ENCODE measurements at places on chromosomes 1 and 21.

DNA sequence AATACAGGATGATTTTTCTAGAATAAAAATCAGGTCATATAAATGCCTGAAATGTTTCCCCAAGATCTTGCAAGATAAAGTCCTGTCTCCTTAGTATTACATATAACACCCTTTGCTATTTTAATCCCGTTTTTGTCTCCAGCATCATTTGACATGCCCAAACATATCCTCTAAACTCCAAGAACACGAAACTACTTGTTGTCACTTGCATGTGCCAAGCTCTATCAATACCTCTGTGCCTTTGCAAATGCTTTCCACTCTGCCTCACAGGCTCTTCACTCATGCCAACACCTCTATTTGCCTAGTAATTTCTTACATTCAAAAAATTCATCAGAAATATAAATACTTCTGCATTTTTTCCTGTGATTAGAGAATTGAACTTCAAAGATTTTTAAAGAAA is 37.9 kb downstream of the LRRIQ3 start:
- DNase-seq: no peak

DNA sequence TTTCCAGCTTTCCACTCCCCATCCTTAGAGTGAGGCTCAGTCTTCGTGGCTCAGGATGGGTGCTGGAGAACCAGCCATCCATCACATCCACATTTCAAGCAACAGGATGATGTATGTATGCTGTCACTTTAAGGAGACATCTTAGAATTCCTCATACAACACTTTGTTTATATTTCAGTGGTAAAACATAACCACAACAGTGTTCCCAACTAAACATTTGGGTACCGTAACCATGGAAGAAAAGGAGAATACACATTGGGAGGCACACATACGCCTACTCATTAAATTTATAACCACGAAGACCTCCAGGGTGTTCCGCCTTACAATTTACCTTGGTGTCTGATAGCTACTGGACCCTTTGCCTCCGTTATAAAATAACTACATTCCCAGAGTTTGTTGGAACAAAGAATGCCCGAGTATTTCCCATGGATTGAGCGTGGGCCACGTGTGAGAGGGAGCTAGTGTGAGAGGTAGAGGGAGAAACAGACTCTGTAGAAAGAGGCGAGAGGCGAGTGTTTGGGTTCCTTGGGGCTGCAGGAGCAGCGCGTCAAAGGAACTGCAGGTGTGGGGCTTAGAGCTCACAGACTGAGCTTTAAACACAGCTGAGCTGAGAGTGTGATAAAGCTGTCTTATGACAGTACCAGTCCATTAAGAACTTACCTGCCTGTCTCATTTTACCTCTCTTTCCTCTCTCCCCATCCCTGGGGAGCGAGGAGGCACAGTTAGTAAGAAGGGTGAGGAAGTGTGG is 111.5 kb upstream of the USP24 start:
- no peak for DNase-seq

DNA sequence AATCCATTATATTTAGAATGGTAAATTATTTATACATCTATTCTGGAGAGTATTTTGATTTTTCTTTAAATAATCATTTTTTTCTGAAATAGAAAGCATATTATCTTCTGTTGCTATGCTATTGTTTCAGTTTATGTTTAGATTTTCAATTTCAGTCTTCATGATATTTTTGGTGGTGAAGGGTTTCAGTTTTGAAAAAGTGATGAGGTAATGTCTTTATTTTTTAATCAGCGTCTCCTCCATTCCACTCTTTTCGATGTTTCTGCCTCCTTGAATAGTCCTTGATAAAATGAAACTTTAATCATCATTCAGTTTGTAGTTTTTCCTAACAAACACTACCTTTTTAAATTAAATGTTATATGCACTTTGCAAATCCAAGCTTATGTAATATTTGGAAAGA is 428.6 kb downstream of the PTPRC start:
- DNase-seq: no peak

- no peak for DNase-seq
These were observed 138.3 kb downstream of the APP start for GRCh38 chr21:26032263-26032662.

DNA sequence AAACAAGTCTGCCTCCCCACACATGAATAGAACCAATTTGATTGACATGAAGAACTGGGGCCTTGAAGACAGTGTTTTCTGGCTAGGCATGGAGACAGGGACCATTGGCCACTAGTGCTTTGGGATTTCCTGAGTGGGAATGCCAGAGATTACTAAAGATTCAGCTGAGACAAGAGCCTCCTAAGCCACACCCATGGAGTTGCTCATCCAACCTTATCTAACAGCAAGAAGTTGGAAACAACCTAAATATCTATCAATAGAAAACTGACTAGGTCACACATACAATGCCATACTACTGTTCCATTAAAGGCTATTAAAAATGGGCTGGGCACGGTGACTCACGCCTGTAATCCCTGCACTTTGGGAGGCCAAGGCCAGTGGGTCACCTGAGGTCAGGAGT is 184.1 kb downstream of the ZBTB18 start:
- no peak for DNase-seq

DNA sequence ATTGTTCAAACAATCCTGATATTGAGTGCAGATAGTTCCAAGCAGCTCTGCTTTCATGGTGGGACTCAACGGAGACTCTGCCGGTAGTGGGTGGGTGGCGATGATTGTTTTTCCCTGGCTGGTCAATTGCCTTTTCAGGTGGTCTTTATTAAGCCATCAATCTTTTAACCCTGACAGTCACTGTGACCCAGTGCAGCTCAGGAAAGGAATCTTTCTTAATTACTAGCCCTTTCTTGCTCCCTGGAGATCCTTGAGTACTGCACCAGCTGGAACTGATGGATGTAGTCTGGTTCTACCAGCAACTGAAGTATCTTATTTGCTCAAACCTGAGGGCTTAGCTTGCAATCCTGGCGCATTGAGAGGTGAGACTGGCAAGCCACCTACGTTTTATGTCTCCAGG is 196.4 kb downstream of the PLPP3 start:
- DNase-seq: no peak

DNA sequence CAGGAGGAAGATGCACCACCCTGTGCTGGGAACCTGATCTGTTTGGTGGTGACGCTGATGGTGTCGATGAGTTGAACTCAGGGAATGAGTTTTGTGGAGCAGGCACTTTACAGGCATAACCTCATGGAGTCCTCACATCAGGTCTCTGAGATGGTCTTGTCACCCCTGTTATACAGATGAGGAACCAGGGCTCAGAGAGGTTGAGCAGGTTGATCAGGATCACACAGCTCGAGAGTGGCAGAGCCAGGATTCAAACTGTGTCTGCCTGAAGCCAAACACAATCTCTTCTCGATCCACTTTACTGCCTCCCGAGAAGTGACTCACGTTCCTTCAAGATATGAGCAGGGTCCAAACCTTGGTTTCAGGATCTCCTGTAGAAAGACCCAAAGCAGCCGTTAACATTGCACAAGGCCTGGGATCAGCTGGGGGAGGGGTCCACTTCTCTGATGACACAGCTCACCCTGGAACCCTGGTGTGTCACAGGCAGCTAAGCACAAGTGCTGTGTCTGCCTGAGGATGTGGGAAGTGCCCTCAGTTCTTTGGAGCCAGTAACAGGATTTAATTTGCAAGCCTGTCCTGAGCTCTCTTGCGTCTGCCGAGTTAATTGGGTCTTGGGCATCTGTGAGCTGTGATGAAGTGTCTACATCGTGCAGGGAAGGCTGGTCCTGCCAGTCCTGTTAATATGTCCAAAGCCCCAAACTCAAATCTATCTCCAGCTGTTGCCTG is 65.4 kb upstream of the STUM start:
- no peak for DNase-seq

GRCh38 chr1:87051965-87052364 is 137.5 kb downstream of the HS2ST1 start:
- DNase-seq: no peak

DNA sequence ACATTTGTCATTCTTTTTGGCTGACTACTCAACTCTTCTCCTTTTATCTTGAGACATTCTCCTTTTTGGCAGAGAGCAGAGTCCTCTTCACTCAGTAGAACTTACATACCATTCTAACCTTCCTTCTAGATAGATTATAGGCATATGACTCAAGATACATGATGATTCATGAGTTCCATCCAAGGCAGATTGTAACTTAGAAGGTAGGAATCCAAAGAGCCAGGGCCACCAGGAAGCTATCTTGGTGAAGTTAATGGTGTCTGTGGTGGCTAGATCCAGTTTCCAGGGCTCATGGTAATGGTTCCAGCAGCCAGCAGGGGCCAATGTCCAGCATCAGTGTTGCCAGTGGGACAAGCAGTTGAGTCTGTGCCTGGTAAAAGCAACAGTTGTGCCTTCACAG is 76.1 kb upstream of the KIAA0040 start:
- DNase-seq: no peak

GRCh38 chr1:224541901-224542630 is 74.1 kb upstream of the CNIH3 start:
- DNase-seq: no peak

DNA sequence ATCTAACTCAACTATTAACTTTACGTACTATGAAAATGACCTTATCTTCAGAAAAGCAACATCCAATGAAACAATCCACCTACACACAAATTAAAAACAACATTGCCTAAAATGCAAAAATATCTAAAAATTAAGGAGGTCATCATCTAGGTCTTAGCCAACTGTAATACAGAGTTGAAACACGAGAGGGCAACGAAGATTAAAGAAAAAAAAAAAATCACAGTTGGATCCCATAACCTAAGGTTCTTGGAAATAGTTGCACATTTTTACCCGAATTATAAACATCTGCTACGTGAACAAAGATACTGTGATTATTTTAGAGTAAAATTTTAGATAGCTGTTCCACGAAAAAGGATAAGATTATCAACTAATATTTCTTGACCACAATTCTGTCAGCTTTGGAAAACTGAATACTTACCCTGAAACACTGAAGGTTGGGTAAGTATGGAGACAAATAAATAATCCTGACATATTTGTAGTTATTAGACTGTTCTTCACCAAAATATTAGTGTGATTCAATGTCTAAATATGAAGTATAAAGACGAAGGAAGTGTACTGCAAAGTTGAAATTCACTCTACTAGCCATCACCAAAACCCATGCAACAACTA is 88.0 kb upstream of the AK4 start:
- DNase-seq: peak; percentile 45

DNA sequence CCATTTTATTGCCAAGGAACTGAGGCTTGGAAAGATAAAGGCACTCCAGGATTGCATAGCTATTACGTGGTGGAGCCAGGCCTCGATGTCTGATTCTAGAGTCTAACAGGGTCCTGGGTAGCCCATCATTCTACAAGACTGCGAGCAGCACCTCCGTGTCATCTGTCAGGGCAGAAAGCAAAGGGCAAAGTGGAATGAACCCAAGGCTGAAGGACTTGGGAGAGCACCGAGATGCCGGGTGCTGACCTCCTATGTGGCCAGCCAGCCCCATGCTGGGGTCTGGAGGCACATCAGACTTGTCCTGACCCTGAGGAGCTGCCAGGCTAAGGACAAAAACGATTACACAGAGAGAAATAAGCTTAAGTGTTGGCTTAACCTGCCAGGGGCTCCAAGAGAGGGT is 62.3 kb downstream of the MRPL37 start:
- DNase-seq: no peak

DNA sequence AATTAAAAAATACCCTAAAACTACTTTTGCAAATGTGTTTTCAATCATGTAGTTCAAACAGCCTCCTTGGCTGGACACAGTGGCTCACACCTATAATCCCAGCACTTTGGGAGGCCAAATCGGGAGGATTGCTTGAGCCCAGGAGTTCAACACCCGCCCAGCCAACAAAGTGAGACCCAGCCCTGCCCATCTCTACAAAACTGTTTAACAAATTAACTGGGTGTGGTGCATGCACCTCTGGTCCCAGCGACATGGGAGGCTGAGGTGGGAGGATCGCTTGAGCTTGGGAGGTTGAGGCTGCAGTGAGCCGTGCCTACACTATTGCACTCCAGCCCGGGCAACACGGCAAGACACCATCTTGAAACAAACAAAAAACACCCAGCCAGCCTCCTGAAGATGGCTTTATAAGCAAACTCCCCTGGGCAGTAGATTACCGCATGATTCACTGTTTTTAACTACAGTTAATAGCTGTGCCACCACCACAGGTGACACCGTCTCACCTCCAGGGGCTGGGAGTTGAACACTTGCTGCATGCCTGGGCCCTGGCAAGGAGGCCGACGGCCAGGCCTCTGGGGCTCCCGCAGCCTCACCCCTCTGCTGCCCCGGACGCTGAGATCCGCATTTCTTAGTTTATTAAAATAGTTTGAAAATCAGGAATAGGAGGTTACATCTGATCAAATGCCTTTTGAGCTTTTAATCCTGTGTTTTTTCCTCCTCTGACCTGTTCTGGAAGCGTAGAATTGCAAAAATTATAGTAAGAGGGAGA is 16.2 kb downstream of the PTTG1IP start:
- no peak for DNase-seq

GRCh38 chr1:61724506-61724812 is 482 bp downstream of the TM2D1 start:
- peak; percentile 30 for DNase-seq

DNA sequence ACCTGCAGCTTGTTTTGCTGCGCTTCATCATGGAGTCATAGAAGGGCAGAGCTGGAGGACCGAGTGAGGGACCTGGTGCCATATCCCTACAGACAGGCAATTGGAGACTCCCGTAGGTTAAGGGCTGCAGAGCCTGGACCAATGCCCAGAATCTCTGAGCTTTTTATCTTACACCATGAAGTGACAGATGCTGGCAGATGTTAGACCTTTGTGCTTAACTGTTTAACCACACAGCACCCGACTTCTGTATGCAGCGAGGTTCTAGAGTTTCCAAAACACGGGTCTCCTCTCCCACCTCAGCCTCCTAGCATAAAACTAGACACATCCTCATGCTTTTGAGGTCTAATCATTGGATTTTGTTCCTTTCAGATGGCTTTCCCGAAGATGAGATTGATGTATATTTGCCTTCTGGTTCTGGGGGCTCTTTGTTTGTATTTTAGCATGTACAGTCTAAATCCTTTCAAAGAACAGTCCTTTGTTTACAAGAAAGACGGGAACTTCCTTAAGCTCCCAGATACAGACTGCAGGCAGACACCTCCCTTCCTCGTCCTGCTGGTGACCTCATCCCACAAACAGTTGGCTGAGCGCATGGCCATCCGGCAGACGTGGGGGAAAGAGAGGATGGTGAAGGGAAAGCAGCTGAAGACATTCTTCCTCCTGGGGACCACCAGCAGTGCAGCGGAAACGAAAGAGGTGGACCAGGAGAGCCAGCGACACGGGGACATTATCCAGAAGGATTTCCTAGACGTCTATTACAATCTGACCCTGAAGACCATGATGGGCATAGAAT is 47.6 kb downstream of the B3GALT5 start:
- DNase-seq: peak; percentile 76

DNA sequence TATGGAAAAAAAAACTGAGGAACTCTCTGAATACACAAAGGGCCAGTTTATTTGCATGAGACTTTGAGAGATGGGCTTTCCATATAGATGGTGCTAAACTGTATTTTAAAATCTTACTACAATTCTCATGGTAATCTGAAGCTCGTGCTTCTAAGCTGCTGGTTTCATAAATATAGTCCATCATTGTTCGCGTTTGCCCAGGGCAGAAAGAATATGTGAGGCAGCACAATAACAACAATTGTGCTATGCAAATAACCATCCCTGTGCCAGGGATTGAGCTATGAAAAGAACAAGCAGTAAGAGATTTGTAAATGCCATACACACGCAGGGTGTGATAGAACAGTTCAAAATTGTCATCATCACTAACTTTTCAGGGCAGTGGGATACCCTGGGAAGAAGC is 4.9 kb upstream of the EPS15 start:
- no peak for DNase-seq
